ENCODE measurements at places on chromosomes 3 and 15. TPM values are rescaled to one million over a fixed set of nuclear protein-coding genes. Genes with fewer than 3 reads are reported as not detected.

TICRR gene
- polyA plus RNA-seq: 11.0 TPM

KNL1 gene
- polyA plus RNA-seq: 18.8 TPM

DNA sequence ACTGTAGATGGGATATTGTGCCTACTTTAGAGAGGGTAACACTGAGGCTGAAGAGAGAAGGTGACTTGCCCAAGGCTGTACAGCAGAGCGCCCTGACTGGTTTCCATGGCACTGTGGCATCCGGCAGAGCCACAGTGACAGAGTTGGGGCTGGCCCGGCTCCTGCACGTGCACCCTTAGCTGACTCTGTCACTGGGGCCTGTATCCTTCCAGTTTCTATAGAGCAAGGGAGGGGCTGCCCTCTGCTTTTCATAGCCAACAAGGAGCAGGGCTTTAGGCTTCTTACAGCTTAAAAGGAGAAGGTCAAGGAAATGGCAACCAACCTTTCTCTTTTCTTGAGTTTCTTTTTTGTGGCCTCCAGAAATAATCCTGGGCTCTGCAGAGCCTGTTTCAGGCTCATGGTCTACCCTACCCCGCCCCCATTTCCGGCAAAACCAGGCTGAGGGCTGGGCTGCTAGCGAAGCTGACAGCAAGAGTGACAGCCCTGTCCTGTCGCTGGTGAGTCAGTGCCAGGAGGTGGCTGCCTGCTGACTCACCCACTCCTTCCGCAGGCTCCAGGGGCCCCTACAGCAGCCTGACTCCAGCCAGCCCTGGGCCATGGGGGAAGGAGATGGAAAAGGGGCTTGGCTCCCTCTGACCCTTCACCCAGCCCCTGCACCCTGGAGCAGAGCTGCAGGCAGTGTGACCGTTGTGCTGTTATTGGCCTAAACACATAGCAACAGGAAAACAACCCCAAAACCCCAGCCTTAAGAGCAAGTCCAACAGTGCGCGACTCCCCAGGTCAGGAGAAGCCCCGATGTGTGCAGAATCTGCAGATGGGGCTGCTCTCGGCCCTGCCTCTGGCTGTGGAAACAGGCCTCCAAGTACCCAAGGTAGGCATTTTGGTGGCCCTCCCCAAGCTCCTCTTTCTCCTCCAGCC is 29.8 kb downstream of the SLC6A6 start:
- peak; percentile 81 for DNase-seq

DNA sequence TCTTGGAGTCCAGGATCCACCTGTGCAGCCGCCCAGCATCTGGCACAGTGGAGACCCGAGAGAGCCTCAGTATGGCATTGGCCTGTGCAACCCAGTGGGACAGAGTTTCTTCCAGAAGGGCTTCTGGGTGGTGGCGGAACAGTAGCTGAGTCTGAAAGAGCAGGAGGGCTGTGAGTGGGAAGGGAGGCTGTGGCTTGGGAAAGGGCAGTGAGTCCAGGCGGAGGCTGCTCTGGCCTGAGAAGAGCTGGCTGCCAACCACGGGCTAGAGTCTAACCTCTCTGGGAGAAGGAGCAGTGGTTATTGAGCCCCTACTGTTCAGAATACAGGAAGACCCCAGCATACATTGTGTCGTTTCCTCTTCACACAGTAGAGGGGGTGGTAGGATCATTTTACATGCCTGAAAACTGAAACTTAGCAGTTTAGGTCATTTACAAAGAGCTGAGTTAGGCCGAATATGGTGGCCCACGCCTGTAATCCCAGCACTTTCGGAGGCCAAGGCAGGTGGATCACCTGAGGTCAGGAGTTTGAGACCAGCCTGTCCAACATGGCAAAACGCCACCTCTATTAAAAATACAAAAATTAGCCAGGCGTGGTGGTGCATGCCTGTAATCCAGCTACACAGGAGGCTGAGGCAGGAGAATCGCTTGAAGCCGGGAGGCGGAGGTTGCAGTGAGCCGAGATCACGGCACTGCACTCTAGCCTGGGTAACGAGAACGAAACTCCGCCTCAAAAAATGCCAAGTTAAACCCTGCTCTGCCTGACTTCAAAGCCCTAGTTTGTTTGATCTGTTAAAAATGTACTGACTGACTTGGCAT is 3.2 kb downstream of the AEN start:
- peak; percentile 72 for DNase-seq

DNA sequence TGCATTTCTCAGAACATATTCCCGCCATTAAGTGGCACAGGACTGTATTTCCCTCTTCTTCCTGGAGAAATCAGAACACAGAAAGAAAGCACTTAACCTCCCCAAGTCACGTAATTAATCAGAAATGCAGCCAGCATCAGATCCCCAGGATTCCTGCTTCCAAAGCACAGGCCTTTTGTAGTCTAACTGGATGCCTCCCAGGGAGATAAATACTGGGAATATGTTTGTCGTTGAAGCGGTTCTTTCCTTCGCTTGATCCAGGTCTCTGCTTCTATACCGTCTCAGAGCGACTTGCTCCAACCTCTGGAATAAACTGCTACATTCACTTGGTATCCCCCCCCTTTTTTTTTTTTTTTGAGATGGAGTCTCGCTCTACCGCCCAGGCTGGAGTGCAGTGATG is 198.6 kb downstream of the KBTBD8 start:
- DNase-seq: no peak

DNA sequence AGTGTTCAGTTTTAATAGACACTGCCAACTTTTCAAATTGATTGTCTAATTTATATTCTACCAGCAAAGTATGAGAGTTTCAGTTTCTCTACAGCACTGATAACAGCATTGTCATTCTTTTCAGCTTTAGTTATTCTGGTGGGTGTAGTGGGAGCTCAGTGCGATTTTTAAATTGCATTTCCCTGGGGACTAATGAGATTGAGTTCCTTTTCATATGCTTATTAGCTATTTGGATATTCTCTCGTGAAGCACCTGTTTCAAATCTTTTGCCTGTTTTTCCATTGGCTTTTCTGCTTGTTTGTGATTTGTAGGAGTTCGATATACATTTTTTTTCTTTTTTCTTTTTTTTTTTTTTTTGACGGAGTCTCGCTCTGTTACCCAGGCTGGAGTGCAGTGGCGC is 18.8 kb upstream of the IDH2 start:
- no peak for DNase-seq

GRCh38 chr15:82648257-82649103 is 1.3 kb upstream of the CPEB1 start:
- no peak for DNase-seq

DNA sequence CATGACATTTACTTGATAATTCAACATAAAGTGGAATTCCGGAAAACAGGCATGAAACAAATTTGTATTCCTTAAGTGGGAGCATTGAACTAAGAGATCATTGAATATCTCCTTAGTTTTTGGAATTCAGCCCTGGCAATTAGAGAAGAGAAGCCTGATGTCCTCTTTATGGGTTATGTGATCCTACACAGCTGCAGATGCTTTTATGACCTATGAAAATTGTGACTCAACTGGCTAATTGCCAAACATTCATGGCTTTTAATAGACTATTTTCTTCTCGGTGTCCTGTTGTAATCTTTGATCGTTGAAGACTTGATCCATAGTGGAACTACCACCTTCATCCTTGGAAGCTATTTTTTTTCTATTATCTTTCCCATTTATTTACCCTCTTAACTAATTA is 46.1 kb downstream of the AGBL1 start:
- no peak for DNase-seq

- DNase-seq: no peak
These were observed 28.3 kb downstream of the TSEN2 start for GRCh38 chr3:12512534-12513118.

DNA sequence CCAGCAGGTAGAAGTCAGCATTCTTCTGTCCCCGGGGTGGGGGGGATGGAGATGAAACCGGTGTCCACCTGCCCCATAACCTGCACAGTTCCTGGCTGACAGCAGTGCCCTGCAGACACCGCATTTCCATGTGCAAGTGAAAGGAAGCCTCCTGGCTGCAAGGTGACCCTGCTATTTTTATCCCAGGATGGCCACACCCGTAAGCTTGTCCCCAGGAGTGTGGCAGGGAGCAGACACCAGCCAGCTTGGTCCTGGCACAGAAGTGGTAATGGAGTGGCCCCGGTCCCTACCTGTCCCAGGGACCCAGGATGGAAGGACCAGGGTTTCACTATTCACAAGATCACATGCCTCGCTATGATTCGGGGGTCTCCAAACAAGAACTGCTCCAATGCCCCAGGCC is 85.3 kb upstream of the RPL32 start:
- no peak for DNase-seq

DNA sequence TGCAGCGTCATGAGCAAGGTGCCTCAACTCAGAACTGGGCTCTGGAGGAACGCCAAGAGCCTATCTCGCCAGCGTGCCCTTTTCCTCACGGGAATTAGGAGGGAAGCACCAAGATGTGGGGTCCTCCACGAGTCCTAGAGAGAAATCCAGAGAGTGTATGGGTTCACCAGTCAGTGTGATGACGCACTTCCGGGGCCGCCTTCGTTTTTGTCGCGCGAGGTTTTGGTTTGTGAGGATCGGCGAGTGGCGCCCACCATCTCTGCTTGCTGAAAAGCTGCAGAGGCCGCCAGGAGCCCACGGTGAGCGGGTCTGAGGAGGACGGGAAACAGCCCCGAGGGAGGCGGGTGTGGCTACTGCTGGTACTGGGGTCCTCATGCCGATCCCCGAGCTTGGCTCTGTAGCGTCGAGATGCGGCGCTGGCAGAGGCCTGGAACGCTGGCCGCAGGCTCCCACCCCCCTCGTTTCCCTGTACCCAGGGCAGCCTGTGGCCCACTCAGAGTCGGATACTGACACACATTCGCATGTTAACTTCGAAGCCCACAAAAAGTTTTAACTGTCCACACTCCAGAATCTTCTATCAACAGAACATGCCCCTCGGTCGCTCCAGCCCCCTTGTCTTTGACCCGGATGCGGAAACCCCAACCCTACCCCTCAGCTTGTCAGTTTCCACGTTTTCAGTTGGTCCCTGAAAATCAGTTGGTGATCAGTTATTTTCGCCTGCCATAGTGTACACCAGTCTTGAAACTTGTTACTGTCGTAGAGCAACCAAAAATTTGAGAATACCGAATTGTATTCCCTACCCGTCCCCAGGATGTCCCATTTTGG is 30.4 kb downstream of the ZNF662 start:
- peak; percentile 32 for DNase-seq

GRCh38 chr3:113097960-113098447 is 107.2 kb downstream of the GTPBP8 start:
- no peak for DNase-seq

DNA sequence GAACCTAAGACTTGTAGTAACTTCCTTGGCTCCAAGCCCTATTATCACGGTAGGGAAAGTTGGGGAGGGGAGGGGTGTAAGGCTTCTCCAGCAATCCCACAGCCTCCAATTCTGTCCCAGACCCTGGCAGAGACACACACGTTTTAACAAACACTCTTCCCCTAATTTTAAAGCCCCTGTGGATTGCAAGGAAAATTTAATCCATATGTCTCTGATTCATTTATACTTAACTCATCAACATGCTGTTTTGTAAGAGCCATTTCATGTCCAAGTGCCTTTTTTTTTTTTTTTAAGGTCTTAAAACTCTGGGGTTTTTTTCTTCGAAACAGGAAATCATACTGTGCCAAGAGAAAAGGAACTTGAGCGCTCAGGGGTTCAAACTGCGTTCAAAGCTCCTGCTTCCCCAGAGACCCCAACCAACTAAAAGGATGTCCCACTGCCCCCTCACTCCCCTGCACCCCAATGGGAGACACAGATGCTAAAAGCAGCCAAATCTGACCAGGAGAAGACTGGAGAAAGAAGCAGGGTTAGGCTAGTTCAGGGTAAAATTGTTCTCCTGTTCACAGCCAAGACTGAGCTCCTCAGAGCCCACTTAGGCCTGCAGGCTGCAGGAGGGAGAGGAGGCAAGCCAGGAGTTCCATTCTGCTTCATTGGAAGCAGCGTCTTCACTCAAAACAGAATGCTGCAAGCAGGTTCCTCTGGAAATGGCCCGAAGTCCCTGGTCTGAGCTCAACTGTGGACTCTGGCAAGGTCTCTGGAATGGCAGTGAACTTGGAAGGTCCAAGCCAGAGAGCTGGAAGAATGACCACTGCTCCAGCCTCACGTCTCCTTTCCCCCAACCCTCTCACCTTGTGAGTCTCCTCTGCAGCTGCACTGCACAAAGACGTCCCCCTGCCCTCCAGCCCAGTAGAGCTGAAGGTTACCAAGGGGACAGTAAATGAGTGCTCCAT is 172.5 kb downstream of the NTRK3 start:
- peak; percentile 88 for DNase-seq

GRCh38 chr15:54810031-54810430 is 386.7 kb downstream of the RSL24D1 start:
- no peak for DNase-seq

DNA sequence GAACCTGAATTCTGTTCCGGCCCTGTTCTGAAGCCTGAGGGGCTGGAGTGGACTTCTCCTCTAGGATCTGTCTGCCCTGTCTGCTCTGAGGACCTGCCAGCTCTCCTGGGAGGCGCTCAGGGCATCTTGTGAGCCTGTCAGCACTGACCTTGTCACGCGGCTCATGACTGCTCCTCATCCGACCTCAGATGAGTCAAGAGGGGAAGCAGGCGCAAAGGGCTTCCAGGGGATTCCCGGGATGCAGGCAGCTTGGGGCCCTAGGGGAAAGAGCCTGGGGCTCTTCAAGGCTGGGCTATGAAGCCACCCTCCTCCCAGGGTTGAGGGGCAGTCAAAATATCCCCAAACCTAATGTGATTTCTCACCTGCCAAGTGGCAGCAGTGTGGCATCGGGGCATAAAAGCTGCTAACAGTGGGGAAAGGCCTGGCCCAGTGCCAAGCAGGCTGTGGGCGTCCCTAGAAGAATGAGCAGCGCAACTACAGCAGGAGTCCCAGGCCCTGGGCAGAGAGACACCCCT is 27.6 kb upstream of the ANKDD1A start:
- DNase-seq: peak; percentile 94

DNA sequence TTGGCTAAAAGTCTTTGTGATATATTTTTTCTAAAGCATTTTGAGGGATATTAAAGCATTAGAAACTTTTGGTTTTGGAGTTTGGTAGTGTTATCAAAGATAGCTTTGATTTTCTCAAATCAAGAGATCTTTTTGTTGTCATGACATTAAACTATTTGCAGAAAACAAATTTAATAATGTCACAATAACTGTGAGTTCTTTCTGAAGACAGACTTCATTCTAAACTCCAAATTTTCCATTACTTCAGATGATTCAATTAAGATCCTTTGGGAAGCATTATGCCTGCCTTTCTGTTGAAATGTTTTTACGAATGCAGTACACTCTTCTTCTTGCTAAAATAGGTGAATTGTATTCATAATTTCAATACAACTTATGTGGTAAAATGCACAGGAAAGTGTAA is 145.4 kb downstream of the ALCAM start:
- no peak for DNase-seq

Data from left lung (tissue), 14 donors.